Activated naive CD4-positive, alpha-beta T cell treated with Interleukin-2 at 50 U/mL for 16 hours (primary cell): ENCODE measurements at places on chromosomes 16 and 17.

- DNase-seq, result no peak
These were observed 186.6 kb upstream of the SALL1 start for GRCh38 chr16:51337662-51338061.

DNA sequence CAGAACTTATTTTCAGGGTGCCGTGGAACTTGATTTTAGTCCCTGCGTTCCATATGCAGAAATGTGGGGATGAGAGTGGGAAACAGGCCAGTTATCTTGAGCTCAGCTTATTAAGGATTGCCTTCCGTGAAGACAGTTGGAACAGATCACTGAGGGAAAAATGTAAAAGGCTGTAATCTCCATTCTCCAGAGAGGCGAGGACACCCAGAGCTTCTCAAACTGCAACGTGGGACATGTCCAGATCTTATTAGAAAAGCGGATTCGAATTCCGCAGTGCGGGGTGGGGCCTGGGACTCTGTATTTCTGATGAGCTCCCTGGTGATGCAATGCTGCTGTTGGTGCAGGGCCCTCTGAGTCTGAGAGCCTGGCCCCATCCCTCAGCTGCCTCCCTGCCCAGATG lies 185.6 kb upstream of the CIBAR2 start:
- no peak for DNase-seq

DNA sequence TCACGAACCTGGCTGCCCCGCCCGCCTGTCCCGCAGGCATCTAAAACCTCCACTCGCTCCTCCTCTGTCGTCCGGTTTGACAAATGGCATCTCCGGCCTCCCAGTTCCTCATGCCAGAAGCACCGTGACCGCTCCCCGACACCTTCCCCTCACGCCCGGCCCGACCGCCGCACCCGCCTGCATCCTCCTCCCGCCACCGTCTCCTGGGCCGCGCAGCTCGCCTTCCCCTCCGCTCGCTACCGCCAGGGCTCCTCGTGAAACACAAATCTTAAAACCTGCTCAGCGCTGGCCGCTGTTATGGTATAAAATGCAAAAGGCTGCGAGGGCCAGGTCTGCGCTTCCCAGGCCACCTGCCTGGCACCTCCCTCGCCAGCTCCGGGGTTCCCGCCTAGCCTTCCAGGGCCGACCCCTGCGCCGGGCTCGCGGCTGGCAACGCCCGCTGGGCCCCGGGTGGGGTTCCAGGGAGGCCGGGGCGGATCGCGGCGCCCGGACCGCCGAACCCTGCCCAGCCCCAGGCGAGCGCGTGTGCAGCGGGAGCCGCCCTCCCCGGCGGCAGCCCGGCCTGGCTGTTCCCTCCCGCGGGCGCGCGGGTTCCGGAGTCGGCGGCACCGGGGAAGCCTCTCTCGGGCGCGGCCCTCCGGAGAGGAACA lies 488 bp downstream of the SPSB3 start:
- DNase-seq, result peak; percentile 44

DNA sequence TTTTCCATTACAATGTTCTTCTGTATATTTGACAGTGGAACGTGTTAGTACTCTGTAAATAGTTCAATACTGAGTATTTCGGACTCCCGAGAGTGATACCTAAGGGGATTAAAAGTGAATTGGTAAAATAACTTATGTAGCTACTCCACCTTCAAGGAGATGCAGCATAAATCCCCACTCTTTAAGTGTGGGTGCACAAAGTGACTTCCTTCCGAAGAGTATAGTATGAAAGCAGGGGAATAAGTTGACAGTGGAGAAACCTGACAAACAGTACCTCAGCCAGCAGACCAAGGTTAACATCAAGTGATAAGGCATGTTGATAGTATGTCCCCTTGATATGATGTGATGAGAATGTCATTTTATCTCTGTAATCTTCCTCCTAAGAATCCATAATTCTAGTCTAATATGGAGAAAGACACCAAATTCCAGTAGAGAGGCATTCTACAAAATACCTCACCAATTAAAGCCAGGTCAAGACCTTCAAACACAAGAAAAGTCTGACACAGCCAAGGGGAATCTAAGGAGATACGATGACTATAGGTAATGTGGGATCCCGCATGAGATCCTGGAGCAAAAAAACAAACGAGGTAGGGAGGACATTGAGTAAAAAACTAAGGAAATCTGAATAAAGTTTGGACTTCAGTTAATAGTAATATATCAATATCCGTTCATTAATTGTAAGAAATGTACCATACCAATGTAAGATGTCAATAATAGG lies 1.8 kb upstream of the ZPBP2 start:
- no peak for DNase-seq

- no peak for DNase-seq
These were observed 60.8 kb downstream of the COG7 start for GRCh38 chr16:23392223-23392600.

DNA sequence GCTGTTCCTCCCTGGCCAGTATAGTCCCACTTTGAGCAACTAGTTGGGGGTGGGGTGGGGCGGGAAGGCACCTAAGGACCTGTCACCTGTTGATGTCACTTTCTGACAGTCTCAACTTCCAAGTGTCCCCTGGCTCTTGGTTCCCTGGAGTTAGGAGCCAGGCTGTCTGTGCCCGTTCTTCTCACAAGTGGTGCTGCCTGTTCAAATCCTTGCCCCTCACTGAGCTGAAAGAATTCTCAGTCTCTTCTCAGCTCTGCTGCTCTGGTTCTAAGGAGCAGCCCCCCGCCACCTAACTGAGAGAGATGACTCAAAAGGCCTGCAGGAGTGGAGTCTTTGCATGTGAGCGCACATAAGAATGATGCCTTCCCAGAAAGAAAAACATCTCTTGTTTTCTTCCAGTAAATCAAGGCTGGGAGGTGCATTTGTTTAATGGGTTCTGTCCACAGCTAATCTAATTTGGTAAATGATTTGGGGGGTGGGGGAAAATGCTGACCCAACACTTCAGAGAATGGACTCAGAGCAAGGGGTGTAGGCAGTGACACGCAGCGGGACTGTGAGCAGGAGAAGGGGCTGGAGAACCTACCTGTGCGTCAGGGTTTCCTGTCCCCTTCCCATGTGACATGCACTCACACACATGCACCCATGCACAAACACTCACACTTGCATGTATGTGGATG lies 78.2 kb upstream of the NLRP1 start:
- DNase-seq, result no peak

GRCh38 chr16:56915336-56916119 lies 16.4 kb upstream of the HERPUD1 start:
- DNase-seq, result no peak
